ENCODE measurements at places on chromosomes 12 and 14.

- no peak for DNase-seq
Observed at GRCh38 chr14:69287098-69288010, 27.4 kb downstream of the GALNT16 start.

DNA sequence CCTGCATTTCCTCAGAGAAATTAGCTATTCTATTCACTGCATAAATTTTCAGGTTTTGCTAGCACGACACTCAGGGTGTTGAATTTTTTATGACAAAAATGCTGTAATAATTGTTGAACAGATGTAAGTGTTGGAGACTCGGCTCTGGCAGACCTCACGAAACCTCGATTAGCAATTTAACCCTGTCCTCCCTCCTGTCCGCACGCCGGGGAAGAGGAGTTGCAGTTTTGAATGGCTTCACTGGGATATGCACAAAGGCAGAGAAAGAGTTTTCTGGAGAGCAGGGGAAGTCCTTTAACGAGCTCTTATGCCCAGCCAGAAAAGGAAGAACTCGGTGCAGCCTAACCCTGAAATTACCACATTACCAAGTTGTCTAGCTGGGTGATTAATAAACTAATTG is 661.1 kb downstream of the VRK1 start:
- DNase-seq, result no peak

DNA sequence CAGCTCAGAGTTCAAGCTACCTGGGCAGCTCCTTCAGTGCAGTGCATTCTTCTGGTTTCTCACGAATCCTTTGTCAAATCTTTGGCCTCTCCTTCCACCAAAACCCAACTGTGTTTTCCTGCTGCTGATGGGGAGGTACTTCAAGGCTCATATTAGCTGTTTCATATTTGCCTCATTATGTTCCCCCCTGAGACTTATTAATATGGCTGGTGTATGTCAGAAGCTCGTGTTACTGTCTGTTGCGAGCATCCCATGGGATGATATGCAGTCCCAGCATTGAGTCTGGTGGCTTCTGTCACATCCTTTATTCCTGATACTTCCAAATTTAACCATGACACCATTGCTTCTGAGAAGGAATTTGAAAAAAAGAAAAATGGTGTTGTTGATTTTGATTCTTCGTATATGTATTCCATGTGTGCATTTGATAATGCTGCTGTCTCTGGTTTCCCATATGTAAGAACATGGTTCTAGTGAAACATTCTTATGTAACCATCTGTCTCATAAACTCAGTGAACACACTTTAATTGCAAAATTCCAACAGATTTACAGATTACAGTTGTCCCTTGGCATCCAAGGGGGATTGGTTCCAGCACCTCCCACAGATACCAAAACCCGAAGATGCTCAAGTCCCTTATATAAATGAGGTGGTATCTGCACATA is 149.1 kb downstream of the KICS2 start:
- DNase-seq, result no peak

DNA sequence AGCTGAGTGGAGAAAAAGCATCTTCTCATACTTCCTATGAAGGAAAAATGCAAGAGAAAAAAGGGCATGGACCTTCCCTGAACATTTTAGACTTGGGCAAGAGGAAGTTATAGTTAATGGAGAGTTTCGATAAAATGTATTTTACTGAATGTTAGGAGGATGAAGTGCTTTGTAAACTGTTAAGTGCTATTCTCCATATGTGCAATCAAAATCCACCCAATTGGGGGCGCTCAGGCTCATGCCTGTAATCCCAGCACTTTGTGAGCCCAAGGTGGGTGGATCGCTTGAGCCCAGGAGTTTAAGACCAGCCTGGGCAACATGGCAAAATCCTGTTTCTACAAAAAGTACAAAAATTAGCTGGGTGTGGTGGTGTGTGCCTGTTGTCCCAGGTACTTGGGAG is 1.9 kb upstream of the CNPY2 start:
- DNase-seq, result no peak

GRCh38 chr14:75395862-75396261 is 32.0 kb upstream of the JDP2 start:
- DNase-seq, result no peak

- DNase-seq, result no peak
Observed at GRCh38 chr14:51219473-51220448, 20.3 kb upstream of the TMX1 start.

DNA sequence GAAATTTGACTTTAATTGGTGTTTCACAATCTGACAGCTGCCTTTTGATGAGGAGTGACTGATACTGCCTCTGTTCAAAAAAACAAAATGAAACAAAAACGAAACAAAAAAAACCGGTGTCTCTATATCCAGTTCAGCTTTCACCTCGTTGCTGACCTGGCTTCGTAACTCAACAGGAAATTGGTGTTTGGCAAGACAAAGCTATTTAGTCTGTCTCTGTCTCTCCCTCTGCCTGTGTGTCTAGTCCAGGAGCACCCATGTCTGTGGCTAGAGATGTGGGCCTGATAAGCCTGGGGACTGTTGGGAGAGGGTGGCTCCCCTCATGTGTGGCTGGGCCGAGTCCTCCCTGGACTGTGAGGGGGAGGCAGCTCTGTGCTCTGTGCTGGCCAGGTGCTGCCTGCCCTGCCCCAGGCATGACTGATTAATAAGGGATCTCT is 11.3 kb downstream of the CACNA1C start:
- DNase-seq, result no peak

GRCh38 chr12:102481705-102482425 is 1.5 kb upstream of the IGF1 start:
- DNase-seq, result no peak

DNA sequence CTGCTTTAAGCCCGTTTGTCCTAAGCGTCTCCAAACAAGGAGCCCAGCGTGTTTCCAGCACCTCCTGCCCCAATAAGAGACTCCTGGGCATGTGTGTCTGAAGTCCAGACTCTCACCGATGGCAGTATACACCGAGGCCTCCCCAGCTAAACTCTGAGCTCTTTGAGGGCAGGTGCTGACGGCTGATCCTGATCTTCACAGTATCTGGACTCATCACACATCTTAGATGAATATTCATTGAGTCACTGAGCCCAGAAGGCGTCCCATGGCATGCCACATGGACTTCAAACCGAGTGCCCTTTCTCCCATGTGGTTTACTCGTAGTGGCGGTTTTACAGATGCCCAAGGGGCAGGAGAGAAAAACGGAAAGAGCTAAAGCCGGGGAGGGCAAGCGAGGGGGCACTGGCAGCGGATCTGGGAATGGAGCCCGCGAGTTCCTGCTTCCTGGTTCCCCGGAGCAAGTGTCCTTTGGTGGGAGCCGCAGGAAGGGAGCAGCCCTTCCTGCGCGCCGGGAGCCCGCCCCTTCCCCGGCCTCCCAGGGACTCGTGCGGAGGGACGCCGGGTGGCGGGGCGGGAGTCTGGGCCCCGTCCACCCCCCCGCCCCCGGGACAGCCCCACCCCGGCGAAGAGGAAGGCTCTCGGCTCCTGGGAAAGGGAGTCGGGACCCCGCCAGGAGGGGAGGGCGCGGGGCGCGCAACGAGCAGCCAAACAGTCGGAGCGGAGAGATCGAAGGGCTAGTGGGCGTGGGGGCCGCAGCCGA is 585 bp upstream of the TEAD4 start:
- DNase-seq, result no peak

GRCh38 chr12:94458877-94459727 is 565 bp downstream of the CEP83 start:
- DNase-seq, result no peak

- no peak for DNase-seq
Observed at GRCh38 chr14:89650077-89650978, 233.3 kb upstream of the FOXN3 start.

DNA sequence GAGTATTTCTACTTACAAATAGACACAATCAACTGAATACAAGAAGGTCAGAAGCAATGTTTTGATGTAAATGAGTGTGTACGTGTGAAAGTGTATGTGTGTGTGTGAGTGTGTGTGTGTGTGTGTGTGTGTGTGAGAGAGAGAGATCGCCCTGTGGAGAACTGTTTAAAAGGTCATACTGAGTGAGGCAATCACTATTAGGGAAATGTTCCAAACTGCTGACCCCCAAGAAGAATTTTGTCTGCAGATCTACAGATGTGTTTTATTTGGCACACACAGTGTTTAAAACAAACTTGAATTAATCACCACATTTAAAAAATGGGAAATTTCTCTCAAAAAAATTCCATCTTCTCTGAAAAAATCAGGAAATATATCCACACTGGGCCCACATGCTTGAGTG is 1069.1 kb downstream of the SLC6A15 start:
- no peak for DNase-seq

- no peak for DNase-seq
Observed at GRCh38 chr12:43776498-43776897, 17.7 kb downstream of the IRAK4 start.

DNA sequence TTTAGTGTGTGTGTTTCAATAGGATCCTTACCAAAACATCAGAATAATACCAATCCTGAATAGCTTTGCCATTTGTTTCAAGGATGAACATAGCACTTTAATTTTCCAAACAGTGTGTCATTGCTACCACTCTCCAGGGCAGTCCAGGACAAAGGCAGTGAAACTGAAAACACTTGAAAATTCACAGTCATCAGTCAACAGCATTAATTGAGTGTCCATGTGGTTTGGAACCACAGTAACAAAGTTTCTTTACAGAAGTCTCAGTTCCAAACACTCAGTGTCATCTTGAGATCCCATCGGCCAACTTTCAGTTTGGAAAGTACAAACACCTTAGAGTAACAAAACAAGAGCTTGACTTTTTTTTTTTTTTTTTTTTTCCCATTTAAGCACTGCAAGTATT is 228.4 kb upstream of the SOX5 start:
- no peak for DNase-seq

DNA sequence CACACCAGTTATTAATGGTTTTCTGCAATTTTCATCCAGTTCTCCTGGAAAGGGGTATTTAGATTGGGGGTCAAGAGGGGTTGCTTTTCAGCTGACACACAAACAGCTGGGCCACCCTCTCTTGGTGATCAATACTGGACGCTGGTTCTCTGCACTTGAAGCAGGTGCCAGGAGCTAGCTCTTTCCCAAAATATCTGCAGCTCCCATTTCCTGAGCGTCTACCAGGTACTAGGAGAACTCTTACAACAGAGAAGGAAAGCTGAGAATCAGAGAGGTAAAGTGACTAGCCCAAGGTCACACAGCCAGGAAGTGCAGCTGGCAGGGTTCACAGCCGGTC is 1.2 kb downstream of the TESC start:
- DNase-seq, result no peak

DNA sequence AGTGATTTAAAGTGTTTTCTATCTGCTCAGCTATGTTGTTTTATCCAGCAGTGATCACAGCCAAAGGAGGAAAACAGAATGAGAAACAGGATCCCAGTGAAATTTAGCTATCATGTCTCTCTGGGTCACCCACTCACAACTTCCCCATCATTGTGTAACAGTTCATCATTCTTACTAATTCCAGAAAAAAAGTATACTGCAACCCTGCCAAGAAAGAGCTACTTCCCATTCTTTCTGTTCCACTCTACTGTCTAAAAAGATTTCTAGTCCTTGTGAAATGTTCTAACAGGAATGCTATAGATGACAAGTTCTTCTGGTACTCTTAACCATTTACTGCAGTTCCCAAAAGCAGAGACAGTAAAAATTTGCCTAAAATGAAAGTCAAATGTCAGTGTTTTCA is 39.2 kb upstream of the CD163 start:
- DNase-seq, result no peak

GRCh38 chr12:92034858-92035401 is 110.7 kb downstream of the BTG1 start:
- peak; percentile 6 for DNase-seq

DNA sequence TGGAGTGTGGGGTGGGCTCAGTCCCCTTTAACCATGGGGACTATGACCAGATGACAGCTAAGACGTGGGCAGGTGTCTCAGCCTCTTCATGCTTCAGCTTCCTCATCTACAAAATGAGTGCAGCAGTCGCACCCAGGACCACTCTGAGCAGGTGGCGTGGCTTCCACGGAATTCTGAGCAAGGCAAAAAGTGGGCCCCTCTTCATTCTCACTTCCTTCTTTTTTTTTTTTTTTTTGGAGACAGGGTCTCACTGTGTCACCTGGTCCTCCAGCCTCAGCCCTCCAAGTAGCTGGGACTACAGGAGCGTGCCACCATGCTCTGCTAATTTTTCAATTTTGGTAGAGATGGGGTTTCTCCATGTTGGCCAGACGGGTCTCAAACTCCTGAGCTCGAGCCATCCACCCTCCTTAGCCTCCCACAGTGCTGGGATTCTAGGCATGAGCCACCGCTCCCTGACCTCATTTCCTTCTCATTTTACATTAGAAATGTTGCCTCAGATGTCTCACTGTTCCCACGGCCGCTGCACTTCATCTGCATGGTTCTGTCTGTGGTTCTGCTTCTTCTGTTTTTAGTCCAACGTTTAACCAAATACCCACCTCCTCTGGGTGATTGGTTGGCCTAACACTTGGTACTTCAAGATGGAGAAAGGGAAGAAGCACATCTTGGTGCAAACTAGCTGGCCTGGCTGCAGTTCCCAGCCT is 41.3 kb upstream of the BCL7A start:
- no peak for DNase-seq

GRCh38 chr12:104974626-104975290 is 11.4 kb upstream of the NOPCHAP1 start:
- DNase-seq, result no peak

- DNase-seq, result no peak
Observed at GRCh38 chr12:106074706-106075392, 63.9 kb downstream of the NUAK1 start.

- no peak for DNase-seq
Observed at GRCh38 chr14:85417396-85417795, 112.5 kb upstream of the FLRT2 start.

- no peak for DNase-seq
Observed at GRCh38 chr14:44010071-44010470, 497.0 kb downstream of the FSCB start.

DNA sequence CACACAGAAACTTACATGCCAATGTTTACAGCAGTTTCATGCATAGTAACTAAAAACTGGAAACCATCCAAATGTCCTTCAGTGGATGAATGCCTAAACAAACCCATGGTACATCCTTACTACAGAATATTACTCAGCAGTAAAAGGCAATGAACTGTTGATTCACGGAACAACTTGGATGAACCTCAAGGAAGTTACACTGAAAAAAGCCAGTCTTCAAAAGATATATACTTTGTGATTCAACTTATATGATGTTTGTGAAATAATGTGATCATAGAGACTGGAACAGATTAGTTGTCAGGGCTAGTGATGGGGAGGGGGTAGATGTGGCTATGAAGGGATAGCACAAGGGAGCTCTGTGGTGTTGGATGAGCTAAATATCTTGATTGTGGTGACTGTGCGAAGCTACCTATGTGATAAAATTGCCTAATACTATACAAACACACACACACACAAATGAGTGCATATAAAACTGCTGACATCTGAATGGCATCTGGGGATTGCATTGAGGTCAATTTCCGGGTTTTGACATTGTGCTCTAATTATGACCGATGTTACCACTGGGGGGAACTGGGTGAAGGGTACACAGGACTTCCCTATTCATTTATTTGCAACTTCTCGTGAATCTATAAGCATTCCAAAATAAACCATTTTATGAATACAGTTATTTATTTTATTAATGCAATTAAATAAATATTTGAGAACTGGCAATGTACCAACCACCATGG is 94.3 kb downstream of the RIN3 start:
- DNase-seq, result no peak

- no peak for DNase-seq
Observed at GRCh38 chr12:44816446-44817017, 59.6 kb downstream of the NELL2 start.

Measured in activated gamma-delta T cell treated with anti-CD3 and anti-CD28 coated beads, Interleukin-2, amount 50 U/mL, for 16 hours (primary cell).